Mesangial cell (primary cell): ENCODE measurements at places on chromosomes 5 and 9. TPM values are rescaled to one million over a fixed set of nuclear protein-coding genes. Genes with fewer than 3 reads are reported as not detected.

Gene MYO10
- total RNA-seq, result 26.7 and 38.5 TPM in 2 replicates

Gene CA9
- 0.13 and 0.16 TPM in 2 replicates for total RNA-seq

Gene LMX1B
- total RNA-seq, result 0.63 and 0.98 TPM in 2 replicates

Gene TAF11L10
- total RNA-seq, result not detected in 2 replicates

Gene SLC6A3
- not detected in 2 replicates for total RNA-seq

Gene ANKRD34B
- 0.33 and 1.5 TPM in 2 replicates for total RNA-seq

Gene RELL2
- total RNA-seq, result 4.6 and 5.8 TPM in 2 replicates

Gene AJM1
- 0.81 and 1.5 TPM in 2 replicates for total RNA-seq
